ENCODE measurements at places on chromosomes 13 and 19. TPM values are rescaled to one million over a fixed set of nuclear protein-coding genes. Genes with fewer than 3 reads are reported as not detected.

The ZNF829 gene
- 9.0 TPM for total RNA-seq

The OR7C1 gene
- total RNA-seq: not detected

The DPF1 gene
- total RNA-seq: 0.99 TPM

The FCAR gene
- total RNA-seq: not detected

DNA sequence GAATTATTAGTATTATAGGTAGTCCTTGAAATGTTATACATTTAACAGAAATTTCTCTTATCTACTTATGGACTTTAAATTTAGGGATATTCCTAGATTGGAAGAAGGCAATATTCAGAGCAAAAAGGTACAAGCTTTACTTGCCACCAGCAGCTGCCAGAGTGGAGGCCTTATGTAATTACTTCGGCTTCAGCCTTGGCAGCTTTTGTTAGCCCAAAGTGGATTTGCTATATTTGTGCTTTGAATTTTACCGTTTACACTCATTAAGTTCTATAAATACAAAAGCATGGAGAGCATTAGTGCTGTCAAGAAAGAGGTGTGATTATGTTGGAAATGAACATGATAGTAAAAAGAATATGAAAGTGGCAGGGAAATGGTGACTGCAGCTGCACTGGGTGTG lies 319.9 kb downstream of the ATP8A2 start:
- no peak overlapping the region for H3K27ac ChIP-seq
- H3K36me3 ChIP-seq: no peaks in the 10 kb centered on the region
- DNase-seq: no peak
- no peaks in the 10 kb centered on the region for H3K4me1 ChIP-seq
- H3K27me3 ChIP-seq: no peaks in the 10 kb centered on the region

DNA sequence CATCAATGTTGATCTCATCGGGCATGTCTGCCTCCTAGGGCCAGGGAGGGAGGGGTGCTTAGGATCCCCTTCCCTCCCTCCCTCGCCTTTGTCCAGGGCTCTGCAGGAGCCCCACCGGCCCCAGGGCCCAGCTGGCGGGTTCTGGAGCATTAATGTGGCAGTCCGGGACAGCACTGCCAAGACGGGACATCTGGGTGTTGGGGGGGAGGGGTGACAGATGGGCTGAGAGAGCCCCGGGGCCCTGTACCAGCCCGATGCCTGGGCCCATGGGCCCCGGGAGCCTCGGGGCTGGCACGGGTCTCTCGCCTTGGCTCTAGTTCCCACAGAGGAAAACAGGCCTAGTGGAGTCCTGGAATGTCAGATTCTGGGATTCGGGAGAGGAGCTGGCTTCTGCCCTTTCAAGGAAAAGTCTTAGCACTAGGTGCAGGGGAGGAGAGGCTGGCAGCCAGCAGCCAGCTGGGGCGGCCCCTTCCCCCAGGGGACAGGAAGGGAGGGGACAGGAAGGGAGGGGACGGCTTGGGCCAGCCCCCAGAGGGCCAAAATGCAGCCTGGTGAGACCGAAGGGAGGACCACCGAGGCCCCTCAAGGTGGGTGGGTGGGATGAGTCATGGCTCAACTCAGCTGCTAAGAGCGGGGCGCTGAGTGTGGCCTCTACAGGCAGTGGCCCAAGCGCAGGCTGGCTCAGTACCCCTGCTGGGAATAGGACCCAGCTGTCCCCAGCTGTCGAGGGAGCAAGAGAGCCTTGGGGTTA lies 3.1 kb downstream of the PPP1R14A start:
- H3K27me3 ChIP-seq: peaks cover 25% of the 10 kb centered on the region
- H3K4me3 ChIP-seq: no peak overlapping the region
- H3K36me3 ChIP-seq: peaks cover 3% of the 10 kb centered on the region
- H3K4me1 ChIP-seq: peaks cover 8% of the 10 kb centered on the region
- H3K27ac ChIP-seq: no peak overlapping the region

GRCh38 chr19:48319647-48320541 lies 5.5 kb upstream of the EMP3 start:
- H3K4me1 ChIP-seq: peaks cover 49% of the 10 kb centered on the region
- peak; percentile 86 for DNase-seq
- H3K36me3 ChIP-seq: no peaks in the 10 kb centered on the region
- no peak overlapping the region for H3K27ac ChIP-seq
- H3K27me3 ChIP-seq: no peaks in the 10 kb centered on the region
- peak overlapping the region; percentile 95 for H3K4me3 ChIP-seq

GRCh38 chr13:51834581-51835171 lies 10.3 kb downstream of the TMEM272 start:
- no peak for DNase-seq
- H3K36me3 ChIP-seq: no peaks in the 10 kb centered on the region

DNA sequence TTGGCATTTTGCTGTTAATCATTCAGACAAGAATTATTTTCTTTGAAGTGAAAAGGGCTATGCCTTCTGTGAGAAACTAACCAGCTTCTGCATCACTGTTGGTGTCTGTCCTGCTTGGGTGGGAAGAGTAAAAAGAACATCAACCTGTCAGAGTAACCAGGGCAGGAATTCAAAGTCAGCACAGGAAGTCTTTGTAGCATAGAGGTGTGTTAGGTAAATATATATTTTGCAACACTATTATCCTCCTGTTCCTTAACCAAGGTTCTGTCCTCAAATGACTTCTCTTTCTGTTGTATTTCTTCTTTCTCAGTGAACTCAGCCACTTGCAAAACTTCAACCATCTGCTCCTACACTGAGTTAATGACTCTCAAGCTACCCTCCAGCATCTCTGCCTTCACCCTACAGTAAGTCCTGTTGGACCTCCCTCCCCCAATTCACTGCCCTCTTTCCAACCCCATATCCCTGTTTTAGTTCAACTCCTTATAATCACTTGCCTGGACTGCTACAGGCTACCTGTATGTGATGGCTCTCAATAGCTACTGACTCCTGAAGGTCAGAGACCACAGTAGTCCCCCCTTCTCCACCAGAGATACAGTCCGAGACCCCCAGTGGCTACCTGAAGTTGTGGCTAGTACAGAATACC lies 49.9 kb downstream of the SMAD9 start:
- DNase-seq: no peak
- no peaks in the 10 kb centered on the region for H3K4me1 ChIP-seq
- no peaks in the 10 kb centered on the region for H3K36me3 ChIP-seq
- H3K27ac ChIP-seq: no peak overlapping the region

- no peak overlapping the region for H3K27ac ChIP-seq
- no peaks in the 10 kb centered on the region for H3K27me3 ChIP-seq
- H3K4me1 ChIP-seq: no peaks in the 10 kb centered on the region
- H3K36me3 ChIP-seq: no peaks in the 10 kb centered on the region
Measured at GRCh38 chr19:5571777-5572176, 4.0 kb upstream of the TINCR start.

DNA sequence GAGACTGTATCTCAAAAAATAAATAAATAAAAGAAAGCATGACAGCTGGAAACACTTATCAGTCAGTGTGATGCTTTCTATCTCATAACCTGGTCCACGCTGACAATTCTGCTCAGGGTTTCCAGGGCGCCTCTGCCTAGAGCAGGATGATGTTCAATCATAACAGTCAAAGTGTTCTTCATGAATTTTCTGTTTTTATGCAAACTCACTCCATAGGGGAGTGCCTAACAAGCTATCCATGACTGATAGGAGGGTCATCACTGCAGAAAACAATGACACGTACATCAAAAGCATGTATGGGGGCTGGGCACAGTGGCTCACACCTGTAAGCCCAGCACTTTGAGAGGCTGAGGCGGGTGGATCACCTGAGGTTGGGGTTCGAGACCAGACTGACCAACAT lies 41.4 kb upstream of the ZNF83 start:
- no peak for DNase-seq
- peaks cover 5% of the 10 kb centered on the region for H3K4me1 ChIP-seq
- no peak overlapping the region for H3K4me3 ChIP-seq
- peaks cover 19% of the 10 kb centered on the region for H3K36me3 ChIP-seq
- no peaks in the 10 kb centered on the region for H3K27me3 ChIP-seq
- no peak overlapping the region for H3K27ac ChIP-seq

DNA sequence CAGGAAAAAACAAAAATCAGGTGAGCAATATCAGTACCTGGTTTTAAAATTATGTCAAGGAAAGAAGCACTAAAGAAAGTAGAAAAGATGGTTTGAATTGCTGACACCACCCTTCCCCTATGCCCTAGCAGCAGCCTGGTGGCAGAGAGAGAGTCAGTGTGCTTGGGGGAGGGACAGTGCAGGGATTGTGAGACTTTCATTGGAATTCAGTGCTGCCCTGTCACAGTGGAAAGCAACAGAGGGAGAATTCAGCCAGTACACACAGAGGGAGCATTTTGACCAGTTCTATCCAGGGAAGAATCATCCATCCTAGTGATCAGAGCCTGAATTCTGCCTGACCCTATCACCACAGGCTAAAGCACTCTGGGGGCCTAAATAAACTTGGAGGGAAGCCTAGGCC lies 222.4 kb upstream of the PCDH17 start:
- H3K36me3 ChIP-seq: no peaks in the 10 kb centered on the region
- no peak overlapping the region for H3K4me3 ChIP-seq
- no peak for DNase-seq
- H3K27me3 ChIP-seq: no peaks in the 10 kb centered on the region

- DNase-seq: peak; percentile 12
- H3K36me3 ChIP-seq: peaks cover 8% of the 10 kb centered on the region
- peaks cover 39% of the 10 kb centered on the region for H3K27me3 ChIP-seq
- H3K4me3 ChIP-seq: peak overlapping the region; percentile 12
- peaks cover 5% of the 10 kb centered on the region for H3K4me1 ChIP-seq
- H3K27ac ChIP-seq: no peak overlapping the region
Measured at GRCh38 chr19:4197625-4198466, 15.4 kb downstream of the ANKRD24 start.

- no peaks in the 10 kb centered on the region for H3K27me3 ChIP-seq
- peak overlapping the region; percentile 73 for H3K4me3 ChIP-seq
- H3K4me1 ChIP-seq: peaks cover 61% of the 10 kb centered on the region
- DNase-seq: peak; percentile 64
- H3K36me3 ChIP-seq: no peaks in the 10 kb centered on the region
Measured at GRCh38 chr13:39956036-39956435, 300.6 kb downstream of the COG6 start.

- H3K27me3 ChIP-seq: no peaks in the 10 kb centered on the region
- peak within 1 kb of the TSS; percentile 94 for H3K27ac ChIP-seq
- H3K4me3 ChIP-seq: peak within 1 kb of the TSS; percentile 92
- peaks cover 4% of the 10 kb centered on the region for H3K36me3 ChIP-seq
- DNase-seq: peak; percentile 98
Measured at GRCh38 chr19:4123615-4124568, at the start of gene MAP2K2. Gene MAP2K2, minus strand, starts transcription at chr19:4124122. Its CDS starts 247 bp downstream, at chr19:4123875.

GRCh38 chr13:44112700-44113329 lies 233.1 kb downstream of the LACC1 start:
- peak overlapping the region; percentile 44 for H3K27ac ChIP-seq
- no peaks in the 10 kb centered on the region for H3K4me1 ChIP-seq
- H3K4me3 ChIP-seq: no peak overlapping the region

DNA sequence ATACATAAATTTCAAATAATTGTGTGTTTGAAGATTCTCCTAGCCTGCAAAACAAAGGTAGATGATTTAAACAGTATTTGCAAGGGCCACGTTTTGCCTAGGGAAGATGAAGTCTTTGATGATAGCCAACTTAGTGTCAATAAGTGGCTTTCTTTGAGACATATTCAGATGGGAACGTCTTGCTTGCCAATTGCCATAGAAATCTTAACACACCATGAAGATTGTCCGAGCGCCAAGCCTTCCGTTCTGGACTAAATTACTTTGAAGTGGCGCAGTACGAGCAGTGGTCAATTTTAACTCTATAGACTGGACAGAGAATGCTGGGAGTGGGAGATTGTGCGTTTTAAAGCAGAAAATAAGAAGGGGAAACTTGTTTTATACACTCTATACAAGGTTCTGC lies 9.9 kb downstream of the ZIC5 start:
- H3K27ac ChIP-seq: no peak overlapping the region
- peaks cover 78% of the 10 kb centered on the region for H3K27me3 ChIP-seq
- H3K36me3 ChIP-seq: peaks cover 3% of the 10 kb centered on the region
- H3K4me3 ChIP-seq: no peak overlapping the region
- DNase-seq: no peak

GRCh38 chr13:91774397-91774796 lies 376.0 kb downstream of the GPC5 start:
- H3K4me1 ChIP-seq: no peaks in the 10 kb centered on the region
- no peak for DNase-seq
- H3K4me3 ChIP-seq: no peak overlapping the region

GRCh38 chr13:103099722-103100293 lies 33.6 kb upstream of the SLC10A2 start:
- no peak for DNase-seq
- H3K36me3 ChIP-seq: no peaks in the 10 kb centered on the region
- no peaks in the 10 kb centered on the region for H3K27me3 ChIP-seq
- no peak overlapping the region for H3K4me3 ChIP-seq
- H3K27ac ChIP-seq: no peak overlapping the region

GRCh38 chr13:51681037-51681678 lies 96.9 kb downstream of the WDFY2 start:
- no peak for DNase-seq
- H3K36me3 ChIP-seq: no peaks in the 10 kb centered on the region

DNA sequence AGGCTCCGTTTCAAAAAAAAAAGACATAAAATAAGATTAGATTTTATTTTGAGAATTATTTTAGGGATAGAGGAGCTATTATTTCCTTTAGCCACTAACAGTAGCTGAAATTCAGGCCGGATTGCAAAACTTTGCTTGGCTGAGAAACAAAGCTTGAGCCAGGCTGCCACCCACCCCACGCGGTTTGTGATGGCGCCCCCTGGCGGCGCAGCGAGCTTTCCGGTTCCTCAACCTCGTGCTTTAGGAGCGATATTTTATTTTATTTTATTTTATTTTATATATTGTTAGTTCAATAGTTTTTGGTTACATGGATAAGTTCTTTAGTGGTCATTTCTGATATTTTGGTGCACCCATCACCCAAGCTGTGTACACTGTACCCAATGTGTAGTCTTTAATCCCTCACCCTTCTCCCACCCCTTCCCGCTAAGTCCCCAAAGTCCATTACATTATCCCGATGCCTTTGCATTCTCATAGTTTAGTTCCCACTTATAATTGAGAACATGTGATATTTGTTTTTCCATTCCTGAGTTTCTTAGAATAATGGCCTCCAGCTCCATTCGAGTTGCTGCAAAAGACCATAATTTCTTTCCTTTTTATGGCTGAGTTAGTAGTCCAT lies 19.8 kb upstream of the CEACAM4 start:
- H3K4me1 ChIP-seq: peaks cover 5% of the 10 kb centered on the region
- H3K27me3 ChIP-seq: peaks cover 37% of the 10 kb centered on the region
- H3K36me3 ChIP-seq: no peaks in the 10 kb centered on the region
- DNase-seq: peak; percentile 69
- H3K27ac ChIP-seq: no peak overlapping the region

DNA sequence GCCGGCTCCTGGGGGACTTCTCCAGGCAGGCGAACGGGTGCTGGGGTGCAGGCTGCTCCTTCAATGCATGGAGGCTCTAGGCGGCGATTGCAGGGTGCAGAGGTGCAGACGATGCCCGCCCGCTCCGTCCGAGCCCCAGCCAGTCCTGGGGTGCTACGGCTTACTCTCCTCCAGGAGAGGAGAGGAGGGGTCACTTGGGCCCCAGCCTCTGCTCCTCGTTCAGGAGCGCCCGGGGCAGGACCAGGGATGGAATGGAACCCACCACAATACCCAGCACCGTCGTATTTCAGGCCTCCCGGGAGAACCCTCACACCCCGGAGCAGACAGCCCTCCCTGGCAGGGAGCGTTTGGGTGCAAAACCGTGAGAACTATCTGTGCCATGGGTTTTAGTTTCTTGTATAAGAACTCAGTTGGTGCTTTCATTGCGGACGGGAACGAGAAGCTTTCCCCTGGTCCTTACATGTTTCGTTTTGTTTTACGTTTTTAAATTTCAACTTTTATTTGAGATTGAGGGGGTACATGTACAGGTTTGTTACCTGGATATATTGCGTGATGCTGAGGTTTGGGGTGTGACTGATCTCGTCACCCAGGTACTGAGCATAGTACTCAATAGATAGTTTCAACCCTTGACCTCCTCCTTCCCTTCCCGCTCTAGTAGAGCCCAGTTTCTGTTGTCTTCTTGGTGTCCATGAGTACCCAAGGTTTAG lies 46.8 kb downstream of the ARHGEF18 start:
- no peaks in the 10 kb centered on the region for H3K36me3 ChIP-seq
- H3K27ac ChIP-seq: peak overlapping the region; percentile 95
- DNase-seq: peak; percentile 7
- H3K4me3 ChIP-seq: peak overlapping the region; percentile 92
- peaks cover 42% of the 10 kb centered on the region for H3K4me1 ChIP-seq

All from activated T-cell treated with anti-CD3 and anti-CD28 coated beads, Interleukin-2, amount 50 U/mL, for 72 hours (primary cell).